Fibroblast of pulmonary artery (primary cell): ENCODE measurements at places on chromosomes 16 and 17.

DNA sequence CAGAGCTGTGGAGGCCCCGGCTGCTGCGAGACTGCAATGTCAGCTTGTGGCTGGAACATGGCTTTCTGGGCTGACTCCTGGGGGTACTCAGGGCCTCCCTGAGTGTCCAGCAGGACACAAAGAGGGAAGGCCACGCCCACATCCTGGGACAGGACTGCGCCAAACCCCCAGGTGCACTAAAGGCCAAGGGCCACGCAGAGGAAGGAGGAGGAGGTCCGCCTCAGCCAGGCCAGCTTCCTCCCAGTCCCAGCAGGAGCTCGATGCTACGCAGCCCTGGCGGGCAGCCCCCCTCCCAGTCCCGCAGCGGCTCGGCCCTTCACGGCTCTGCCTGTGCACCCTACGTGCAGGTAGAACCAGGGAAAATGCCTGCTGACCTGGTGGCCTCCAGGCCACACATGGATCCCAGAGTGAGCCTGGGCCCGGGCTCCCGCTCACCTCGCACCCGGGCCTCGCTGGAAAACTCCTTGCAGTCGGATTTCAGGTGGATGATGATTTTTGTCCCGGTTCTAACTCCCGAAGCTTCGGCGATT, 21.2 kb downstream of the DNASE1 start:
- DNase-seq, result no peak

- DNase-seq, result peak; percentile 55
Measured at GRCh38 chr16:73113336-73113735, 65.4 kb upstream of the ZFHX3 start.

DNA sequence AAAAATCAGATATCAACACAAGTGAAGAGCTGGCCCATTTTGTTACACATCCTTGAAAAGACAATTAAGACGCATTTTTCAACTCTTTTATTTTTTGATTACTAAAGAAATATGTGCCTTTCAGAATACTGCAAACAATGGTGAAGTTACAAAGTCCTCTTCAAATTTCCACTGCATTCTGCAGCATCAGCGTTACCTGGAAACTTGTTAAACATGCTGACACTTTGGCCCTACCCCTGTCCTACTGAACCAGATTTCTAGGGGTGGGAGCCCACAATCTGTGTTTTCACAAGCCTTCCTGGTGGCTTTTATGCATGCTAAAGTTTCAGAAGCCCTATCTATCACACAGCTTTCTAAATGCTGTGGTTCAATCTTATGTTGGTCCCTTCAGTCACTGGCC, 4.5 kb upstream of the CCL14 start:
- no peak for DNase-seq

GRCh38 chr16:3188675-3188924, 596 bp downstream of the OR1F1 start:
- no peak for DNase-seq

DNA sequence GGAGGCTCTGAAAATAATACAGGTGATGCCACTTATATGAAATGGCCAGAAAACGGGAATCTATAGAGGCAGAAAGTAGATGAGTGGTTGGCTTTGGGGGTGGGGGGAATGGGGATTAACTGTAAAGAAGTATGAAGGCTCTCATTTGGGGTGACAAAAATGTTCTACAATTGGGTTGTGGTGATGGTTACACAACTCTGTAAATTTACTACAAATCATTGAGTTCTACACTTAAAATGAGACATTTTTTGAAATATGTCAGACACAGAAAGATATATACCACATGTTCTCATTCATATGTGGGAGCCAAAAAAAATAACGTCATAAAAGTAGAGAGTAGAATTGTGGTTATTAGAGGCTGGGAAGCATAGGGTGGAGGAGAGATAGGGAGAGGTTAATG, 25.7 kb downstream of the ARHGAP17 start:
- peak; percentile 51 for DNase-seq

- DNase-seq, result peak; percentile 62
Measured at GRCh38 chr17:81500047-81500446, 12.6 kb downstream of the ACTG1 start.

GRCh38 chr17:34361478-34362061, 1.5 kb downstream of the CCL1 start:
- DNase-seq, result peak; percentile 96

DNA sequence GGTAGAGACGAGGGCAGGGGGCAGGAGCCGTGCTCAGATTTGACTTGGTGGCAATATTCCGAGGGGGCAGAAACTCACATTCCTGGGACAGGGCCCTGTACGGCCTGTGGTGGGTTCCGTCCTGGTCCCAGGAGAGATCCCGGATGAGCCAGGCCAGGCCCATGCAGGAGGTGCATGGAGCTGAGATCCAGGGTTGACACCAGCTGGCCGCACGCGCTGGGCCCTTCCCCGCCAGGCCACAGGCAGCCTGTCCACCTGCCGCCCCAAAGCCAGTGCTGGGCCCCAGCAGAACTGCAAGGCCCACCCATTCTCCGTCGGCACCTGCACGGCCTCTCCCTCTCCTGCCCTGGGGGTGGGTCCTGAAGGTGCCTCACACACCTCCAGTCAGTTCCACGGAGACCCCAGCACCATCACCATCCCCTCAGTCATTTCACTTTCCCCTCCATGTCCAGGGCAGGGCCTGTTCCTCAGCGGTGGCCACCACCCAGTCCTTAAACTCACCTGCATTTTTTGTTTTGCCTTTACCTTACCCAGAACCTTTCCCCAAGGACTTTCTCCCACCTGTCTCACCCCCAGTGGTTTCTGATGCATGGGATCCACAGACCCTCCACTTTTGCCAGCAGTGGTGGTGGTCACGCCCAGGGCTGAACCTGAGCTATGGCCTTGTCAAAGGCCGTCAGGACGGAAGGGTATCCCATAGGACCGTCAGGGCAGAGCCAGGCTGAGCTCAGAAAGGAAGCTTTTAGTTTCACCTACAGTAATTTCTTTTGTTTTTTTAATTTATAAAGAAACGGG, 25.1 kb upstream of the CDH15 start:
- DNase-seq, result no peak

GRCh38 chr17:4852567-4853207, 19.5 kb downstream of the MINK1 start:
- peak; percentile 62 for DNase-seq

DNA sequence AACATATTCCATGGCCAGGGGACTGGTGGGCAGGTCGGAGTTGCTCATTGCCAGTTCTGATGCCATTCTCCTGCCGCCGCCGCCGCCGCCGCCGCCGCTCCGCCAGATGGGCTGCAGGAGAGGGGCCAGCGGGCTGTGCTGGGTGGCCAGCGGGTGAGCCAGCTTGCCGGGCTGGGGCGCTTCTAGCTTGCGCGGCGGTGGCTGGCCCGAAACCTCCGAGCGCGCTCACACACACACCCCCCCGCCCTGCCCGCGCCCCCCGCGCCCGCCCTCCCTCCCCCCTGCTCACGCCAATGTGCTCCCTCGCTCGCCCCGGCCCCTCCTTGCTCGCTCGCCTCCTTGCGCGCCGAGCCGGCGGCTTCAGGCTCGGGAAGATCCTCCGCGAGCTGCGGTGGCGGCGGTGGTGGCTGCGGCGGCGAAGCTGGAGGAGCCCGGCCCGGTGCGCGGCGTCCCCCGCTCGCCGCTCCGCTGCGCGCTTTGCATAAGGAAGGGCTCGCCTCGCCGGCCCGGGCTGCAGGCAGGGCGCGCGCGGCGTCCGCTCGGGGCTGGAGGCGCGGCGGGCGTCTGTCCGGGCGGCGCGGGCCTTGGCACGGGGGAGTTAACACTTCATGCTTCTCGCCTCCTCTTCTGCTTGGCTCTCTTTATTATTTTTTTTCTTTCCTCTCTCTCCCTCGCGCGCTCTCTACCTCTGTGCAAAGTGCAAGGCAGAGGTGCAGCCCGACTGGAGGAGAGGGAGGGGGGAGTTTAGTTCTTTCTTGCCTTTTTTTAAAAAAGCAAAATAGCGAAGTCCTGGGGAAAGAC, 500 bp downstream of the MAF start:
- peak; percentile 29 for DNase-seq

DNA sequence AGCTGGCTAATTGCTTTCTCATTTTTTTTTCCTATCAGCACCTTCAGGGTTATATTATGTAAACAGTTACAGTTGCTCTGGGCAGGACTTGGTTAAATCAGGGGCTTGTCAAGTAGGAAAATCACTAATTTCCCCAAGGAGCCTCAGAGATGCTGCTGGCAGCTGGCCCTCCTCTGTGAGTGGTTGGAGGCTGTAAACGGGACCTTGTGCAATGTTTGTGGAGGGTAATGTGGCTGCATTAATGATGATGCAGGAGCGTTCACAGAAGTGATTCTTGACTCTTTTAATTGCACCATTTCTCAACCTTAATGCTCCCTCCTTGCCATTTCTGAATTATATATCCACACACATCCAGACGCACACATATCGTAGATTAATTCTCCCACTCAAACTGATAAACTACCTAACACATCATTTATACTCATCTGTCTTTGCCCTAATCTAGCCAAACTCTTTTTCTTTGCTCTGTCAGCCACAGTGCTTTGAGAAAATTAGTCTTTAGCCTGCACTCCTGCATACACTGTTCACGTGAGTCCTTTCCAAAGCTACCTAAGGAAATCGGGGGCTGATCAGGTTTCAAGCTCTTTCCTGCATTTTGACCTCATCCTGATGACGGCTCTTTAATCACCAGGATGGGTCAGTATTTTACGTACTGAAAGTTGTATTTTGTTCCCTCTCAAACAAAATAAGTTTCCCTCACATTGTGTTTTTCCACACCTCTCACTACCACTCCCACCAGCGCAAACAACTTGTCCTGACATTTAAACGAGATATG, 154.4 kb upstream of the PIRT start:
- no peak for DNase-seq

- DNase-seq, result no peak
Measured at GRCh38 chr16:10765772-10766171, 22.1 kb downstream of the NUBP1 start.

- no peak for DNase-seq
Measured at GRCh38 chr16:11354407-11354732, 9.1 kb downstream of the RMI2 start.

DNA sequence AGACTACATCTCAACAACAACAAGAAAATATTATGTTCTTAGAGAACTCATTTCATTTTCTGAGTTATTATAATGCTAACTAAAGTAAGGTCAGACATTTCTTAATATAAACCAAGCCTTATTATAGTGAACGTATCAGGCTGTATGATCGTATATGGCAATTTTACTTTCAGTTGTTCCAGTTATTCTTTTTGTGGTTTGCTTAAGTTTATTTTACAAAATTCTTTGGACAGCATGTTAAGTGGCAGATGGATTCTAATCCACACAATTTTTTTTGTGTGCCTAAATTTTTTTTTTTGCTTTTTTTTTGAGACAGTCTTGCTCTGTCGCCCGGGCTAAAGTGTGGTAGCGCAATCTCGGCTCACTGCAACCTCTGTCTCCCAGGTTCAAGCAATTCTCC, 59.0 kb downstream of the VMP1 start:
- DNase-seq, result no peak

DNA sequence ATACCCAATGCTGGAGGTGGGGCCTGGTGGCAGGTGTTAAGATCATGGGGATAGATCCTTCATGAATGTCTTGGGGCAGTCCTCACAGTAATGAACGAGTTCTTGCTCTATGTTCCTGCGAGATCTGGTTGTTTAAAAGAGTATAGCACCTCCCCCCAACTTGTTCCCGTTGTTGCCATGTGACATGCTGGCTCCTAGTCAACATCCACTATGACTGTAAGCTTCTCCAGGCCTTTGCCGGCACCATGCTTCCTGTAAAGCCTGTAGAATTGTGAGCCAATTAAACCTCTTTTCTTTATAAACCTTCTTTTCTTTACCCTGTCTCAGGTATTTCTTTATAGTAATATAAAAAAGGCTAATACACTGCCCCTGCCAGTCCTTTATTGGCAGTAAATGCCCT, 33.3 kb downstream of the RANBP10 start:
- DNase-seq, result peak; percentile 58

DNA sequence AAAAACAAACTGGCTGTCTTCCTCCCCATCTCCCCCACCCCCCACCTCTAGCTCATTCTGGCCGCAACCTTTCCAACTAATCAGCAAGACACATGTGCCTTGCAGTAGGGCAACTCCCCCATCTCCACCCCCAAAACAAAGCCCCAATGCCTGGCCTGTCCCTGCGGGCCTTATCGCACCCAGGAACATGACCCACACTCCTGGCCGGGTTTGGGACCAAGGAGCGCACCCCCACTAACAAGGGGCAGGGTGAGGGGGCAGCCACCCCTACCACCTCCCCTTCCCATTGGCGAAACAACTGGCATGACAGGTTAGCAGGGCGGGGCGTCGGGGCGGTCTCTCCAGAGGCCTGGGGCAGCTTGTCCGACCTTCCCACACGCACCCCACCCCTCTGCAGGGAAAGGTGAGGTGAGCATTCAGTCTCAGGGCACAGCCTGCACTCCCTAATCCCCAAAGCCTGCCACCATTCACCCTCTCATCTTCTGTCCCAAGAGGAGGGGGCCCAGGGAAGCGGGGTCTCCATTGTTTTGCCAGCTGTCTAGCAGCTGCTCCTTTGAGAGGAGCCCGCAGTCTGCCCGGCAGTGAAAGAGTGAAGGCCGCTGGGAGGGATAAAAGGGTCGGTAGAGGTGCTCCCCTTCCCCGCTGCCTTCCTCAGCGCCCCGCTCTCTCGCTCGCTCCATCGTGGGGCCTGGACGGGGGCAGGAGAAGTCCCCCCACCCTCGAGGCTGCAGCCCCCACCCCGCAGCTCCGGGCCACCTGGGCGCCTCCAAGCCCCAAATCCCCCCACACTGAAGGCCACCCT, 765 bp downstream of the MYO18A start:
- no peak for DNase-seq

DNA sequence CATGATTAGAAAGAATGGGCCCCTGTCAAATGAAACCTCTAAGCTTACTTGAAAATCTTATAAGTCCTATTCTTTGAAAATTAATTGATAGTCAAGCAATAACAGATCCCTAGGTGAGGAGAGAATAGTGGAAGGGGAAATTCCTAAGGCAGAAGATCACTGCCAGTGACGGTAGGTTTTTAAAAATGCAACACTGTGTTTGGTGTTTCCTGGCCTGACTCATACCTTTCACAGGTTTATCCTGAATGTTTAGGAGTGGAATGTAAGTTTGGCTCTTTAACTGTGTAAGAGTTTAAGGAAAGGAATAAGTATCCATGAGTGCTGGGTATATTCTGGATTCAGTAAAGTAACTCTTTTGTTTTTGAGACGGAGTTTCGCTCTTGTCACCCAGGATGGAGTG, 23.8 kb downstream of the HAPSTR1 start:
- DNase-seq, result peak; percentile 37

- DNase-seq, result peak; percentile 93
Measured at GRCh38 chr17:82287868-82288801, 14.6 kb upstream of the CSNK1D start.

DNA sequence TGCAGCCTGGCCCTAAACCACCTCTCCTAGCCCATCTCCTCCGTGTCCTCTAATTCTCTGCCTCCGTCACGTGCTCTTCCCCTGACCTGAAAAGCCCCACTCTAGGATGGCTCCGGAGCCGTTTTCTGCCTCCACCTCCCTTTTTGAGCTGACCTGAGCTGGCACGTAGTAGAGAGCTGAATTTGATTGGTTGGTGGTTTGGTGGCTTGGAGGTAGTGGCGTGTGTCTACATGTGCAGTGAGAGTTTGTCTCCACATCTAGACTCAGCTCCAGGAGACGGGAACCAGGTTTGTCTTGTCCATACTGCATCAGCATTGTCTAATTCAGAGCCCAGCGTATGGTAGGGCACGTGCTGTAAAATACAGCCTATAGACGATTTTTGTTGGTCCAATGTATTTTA, 3.0 kb downstream of the SBK1 start:
- DNase-seq, result no peak

GRCh38 chr16:67641779-67642708, 2.9 kb upstream of the CARMIL2 start:
- DNase-seq, result peak; percentile 47

GRCh38 chr17:79230576-79230975, 156.0 kb downstream of the ENGASE start:
- no peak for DNase-seq

GRCh38 chr16:27236635-27237218, 31.8 kb downstream of the NSMCE1 start:
- no peak for DNase-seq
